ENCODE measurements at places on chromosomes 2 and 18.

GRCh38 chr18:4599312-4599711 is 144.2 kb upstream of the DLGAP1 start:
- DNase-seq, result no peak

DNA sequence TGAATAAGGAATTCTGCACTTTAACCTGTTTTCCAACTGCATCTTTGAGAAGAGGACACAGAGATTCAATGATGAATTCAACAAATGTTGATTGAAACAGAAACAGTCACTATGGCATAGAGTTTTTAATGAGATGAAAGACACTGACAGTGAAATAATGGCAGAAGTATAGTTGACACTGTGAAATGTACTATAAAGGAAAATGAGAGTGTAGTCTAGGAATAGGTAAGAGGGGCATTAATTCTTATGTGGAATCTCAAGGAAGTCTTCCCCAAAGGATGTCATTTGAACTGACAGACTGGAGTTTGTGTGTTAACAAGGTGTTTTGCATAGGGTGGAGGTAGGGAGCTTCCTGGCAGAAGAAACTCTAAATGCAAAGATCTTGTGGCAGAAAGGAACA is 566.2 kb downstream of the TDRD15 start:
- DNase-seq, result no peak

DNA sequence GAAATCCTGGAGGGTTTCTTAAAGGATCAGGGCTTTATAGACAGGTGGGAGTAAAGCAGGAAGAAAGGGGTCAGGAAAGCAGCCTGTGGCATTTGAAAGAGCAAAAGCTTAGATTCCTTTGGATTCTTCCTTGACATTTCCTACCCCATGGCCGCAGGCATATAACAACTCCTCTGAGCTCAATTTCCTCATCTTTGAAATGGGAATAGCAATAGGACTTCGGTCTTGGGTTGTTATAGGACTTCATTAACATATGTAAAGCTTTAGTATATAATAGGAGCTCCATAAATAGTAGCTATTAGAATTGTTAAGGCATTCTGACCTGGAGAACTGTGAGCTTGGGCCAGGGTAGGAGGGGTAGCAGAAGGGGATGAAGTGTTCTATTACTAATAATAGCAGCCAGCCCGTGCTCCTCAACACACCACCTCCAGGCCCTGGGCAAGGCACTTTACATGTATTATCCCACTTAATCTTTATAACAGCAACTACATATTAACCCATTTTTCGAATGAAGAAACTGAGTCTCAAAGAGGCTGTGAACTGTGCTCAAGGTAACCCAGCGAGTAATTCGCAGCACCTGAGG is 10.6 kb downstream of the ZFP36L2 start:
- no peak for DNase-seq

DNA sequence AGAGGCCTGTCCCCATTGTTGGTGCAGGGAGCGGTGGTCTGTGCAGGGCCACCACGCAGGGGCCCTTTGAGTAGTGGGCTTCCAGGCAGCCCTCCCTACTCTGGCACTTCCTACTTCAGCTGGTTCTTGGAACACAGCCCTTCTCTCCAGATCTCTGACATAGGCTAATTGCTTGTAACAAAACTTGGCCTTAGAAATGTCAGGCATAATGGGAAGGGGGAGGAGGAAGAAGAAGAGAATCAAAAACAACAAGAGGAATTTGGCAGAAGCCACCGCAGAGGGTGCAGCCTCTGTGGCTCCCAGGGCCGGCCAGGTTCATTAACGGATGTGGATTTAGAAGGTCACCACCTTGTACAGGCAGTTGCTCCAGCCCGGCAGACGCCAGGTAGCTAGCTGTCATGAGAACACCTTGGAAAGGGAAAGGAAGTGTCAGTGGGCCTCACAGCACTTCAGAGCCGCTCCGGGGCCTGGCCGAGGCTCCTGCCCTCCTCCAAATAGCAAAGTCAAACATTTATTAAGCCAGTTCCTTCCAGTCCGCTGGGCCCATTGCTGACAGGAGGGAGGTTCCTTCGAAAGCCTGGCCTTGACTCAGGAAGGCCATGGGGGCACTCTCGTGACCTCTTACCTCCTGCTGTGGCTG is 7.4 kb downstream of the BOD1L2 start:
- DNase-seq, result no peak

DNA sequence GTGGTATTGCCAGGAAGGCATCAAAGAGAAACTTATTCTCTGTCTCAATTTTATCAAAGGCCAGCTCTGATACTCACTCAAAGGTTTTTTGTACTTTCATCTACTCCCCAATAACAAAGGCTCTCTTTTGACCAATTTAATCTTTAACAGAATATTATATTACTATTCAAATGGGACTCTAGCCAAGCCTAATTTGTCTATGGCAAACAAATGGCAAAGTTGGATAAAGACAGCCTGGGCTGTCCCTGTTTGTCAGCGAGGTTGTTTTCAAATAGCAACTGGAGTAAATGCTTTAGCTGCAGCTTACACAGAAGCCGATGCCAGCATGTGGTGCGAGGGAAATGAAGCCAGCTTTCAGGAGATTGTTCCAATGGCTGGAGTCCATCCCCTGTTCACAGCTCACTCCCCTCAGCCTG is 80.1 kb upstream of the CTNNA2 start:
- no peak for DNase-seq

DNA sequence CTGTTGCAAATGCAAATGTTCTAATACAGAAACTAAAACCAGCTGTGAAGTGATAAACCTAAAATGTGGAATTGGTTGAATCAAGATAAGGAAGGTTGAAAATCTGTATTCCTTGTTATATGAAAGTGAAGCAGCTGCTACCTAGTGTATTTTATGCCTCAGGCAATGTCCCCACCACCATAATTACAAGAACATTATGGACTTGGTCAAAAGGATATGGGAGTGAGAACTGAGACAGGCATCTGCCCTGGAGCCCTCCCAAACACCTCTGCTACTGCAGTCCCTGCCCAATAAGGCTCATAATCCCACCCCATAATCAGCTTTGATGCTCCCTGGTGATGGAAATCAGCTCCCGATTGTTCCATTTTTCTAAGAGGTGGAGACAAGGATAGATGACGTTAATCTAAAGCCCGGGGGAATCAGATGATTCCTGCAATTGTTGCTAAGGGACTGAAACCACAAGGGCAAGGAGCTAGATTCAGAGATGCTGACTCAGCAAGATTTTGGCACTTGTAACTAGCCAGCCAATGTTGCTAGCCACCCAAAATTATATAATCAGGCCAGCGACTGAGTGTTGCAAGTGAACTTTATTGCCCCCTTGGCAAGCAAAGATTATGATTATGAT is 69.5 kb downstream of the EVA1A start:
- no peak for DNase-seq

Data from activated CD4-positive, alpha-beta T cell treated with anti-CD3 and anti-CD28 coated beads, Interleukin-2, Interleukin-4, amounts not matched to agents 100 ng/mL and 50 ng/mL, durations not matched to agents 16 hours and 8 hours (primary cell).